ENCODE measurements at places on chromosomes 11 and 22.
A peak's percentile ranks its signal among the peaks of the same experiment; 100 is the strongest.

DNA sequence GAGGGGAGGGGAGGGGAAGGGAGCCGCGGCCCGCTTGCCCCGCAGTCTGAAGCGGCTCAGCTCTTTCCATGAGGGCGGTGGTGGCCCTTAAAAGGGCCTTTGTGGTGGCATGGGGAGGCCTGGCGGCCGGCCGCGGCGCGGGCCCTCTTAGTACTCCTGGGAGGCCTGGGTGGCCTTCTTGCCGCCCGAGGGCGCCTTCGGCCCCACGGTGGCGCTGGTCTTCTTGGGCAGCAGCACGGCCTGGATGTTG is 6.9 kb downstream of the DPAGT1 start:
- DNase-seq: peak; percentile 78

DNA sequence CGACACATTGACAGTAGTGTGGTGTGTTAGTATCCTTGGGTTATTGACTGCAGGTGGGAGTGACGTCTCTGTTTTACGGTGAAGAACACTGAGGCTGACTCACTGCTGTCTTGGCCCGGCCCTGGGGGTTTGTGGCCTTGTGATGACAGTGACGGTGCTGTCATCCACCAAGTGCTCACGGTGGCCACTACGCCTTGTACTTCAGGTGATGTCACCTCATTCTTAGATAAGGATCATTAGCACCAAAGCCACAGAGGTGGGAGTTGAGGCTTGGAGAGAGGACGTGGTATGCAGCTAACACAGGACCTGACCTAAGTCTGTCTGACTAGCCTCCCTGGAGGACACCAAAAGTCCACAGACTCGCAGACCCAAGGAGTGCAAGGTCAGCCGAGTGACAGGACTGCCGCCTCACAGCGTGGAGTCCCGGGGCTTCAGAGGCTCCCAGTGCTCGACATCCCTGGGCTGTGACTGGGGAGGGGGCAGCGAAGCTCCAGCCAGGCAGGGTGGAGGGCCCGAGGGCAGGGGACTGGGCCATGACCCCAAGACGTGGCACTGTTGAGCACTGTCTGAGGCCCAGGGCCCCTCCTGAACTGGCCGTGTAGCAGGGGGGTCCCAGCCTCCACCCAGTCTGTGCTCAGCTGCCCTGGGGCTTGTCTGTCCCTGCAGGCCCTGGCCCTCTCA is 56.5 kb downstream of the NAT10 start:
- DNase-seq: no peak

- DNase-seq: peak; percentile 37
Measured at GRCh38 chr11:126282361-126282735, 545 bp upstream of the TIRAP start.

GRCh38 chr11:106706355-106706754 is 311.9 kb downstream of the GUCY1A2 start:
- no peak for DNase-seq

DNA sequence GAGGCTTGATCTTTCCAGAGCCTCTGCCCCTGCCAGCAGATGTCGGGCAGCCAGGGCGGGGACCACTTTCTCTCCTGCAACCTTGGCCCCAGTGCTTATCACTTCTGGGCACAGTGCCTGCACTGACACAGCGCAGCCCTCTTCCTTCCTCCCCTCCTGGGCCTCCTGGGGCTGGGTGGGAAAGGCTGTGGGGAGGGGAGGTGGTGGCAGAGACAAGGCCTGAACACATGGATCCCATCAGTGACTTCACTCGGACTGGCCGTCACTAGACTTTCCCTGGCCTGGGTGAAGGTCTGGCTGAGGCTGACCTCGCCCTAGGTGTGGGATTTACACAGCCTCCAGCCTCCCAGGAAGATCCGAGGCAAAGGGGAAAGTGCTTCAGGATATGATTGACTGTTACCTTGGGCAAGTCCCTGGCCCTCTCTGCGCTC is 68.1 kb downstream of the LRRC32 start:
- DNase-seq: no peak

- no peak for DNase-seq
Measured at GRCh38 chr11:130437848-130438247, 9.4 kb upstream of the ADAMTS8 start.

DNA sequence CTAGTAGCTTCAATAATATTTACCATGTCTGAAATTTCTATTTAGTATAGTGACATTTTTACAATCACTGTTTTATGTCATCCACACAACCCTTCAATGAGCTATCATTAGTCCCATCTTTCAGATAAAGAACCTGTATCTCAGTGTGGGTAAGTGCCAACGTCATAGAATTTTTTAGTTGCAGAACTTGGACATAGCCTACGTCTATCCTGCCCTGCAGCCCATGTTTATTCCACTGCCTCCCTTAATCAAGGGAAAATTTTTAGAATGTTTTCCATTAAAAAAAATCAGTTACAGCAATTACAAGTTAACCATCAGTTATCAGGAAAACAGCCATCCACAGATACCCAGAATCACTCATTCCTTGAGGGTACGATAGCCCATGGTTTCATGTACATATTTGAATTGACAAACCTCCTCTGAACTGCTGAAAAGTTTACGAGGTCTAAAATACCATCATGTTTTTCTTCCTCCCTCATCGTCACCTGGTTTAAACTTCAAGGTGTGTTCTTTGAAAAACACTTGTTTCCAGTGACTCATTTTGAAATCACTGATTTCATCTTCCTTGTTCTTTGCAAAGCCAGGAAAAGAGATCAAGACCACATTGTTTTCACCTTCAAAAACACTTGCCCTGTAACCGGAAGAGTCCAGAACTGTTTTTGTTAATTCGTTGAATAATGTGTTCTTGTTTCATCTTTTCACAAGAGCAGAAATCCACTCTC is 100.9 kb downstream of the FAM76B start:
- no peak for DNase-seq

GRCh38 chr11:30683176-30683575 is 97.0 kb upstream of the MPPED2 start:
- DNase-seq: no peak

DNA sequence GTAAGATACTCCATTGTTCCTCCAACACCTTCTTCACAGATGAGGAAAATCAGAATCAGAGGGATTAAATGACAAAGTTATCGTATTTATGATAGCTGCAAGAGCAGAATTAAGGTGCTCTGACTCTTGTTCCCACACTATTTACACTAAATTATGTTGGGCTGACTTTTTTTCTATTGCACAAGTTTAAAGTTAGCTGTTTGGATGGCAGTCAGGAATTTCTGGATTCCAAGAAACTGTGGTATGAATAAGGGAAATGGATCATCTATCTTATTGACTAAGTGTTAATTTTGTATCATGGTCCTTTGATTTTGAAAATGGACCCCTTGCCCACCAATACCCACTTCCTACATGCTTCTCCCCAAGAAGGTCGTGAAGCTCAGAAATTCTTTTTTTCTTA is 19.9 kb upstream of the APOA1 start:
- DNase-seq: no peak

GRCh38 chr11:134223836-134224709 is at the start of the genes NCAPD3 and VPS26B:
TSS of gene NCAPD3 (minus strand) at chr11:134223967. CDS start at chr11:134223926, 41 bp downstream.
TSS of gene VPS26B (plus strand) at chr11:134224671. CDS start at chr11:134225123, 452 bp downstream.
- DNase-seq: peak; percentile 95

- no peak for DNase-seq
Measured at GRCh38 chr11:33016654-33017053, 976 bp downstream of the DEPDC7 start.

GRCh38 chr11:2268729-2269600 is 1.4 kb downstream of the ASCL2 start:
- no peak for DNase-seq

DNA sequence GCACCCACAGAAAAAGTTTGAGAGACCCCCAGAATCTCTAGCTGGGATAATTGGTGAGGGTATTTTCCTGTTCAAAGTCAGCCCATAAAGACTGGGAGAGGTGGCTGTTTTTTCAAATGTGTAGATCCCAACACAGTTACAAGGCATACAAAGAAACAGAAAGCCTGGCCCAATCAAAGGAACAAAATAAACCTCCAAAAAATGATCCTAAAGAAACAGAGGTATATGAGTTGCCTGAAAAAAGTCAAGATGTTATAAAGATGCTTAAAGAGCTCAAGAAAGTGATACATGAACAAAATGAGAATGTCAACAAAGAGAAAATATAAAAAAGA is 40.2 kb upstream of the MMP12 start:
- no peak for DNase-seq

GRCh38 chr22:44975427-44976262 is 34.2 kb downstream of the PHF21B start:
- DNase-seq: peak; percentile 96

GRCh38 chr11:130087294-130087926 is 17.7 kb downstream of the APLP2 start:
- no peak for DNase-seq

DNA sequence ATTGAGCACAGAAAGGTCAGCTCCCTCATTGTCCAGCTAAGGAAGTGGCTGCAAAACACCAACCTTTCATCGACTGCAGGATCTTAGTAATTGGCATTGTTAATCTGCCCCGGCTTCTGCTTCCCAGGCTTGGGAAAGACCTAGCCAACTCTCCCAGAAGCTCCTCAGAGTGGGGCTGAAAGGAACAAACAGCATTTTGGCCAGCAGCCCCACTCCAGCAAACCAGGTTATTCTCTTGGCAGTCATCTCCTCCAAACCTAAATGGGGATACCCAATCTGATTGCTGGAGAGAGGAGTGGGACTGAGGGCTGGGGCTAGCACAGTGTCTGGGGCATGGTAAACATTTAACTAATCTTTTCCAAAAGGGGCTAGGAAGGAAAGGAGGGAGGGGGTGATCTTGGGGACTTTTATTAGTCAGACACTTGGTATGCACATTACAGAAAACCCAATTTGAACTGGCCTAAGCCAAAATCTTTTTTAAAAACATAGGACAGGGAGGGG is 294.4 kb downstream of the MN1 start:
- no peak for DNase-seq

- DNase-seq: no peak
Measured at GRCh38 chr11:64180891-64181290, 5.1 kb upstream of the STIP1 start.

- DNase-seq: peak; percentile 65
Measured at GRCh38 chr11:42407341-42407740, 904.5 kb upstream of the API5 start.

DNA sequence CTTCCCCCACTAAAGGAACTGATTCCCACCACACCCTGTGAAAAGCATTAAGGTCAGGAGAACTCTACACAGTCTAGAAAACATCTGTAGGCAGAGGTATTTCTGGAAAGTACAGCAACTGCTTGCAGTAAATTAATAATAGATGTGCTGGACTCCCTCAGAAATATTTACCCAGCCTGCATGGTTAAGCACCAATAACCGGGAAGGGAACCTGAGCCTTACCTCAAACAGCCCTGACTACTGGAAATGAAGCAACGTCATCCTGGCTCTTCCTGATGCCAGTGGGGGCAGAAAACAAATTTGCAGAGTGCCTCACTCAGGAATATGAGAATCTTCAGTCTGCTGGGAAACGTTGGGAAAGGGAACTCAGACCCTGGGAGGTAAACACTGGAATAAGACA is 318.1 kb downstream of the TENM4 start:
- DNase-seq: no peak

GRCh38 chr11:105023003-105023402 is at the start of gene CASP5:
TSS of gene CASP5 (minus strand) at chr11:105023168. CDS start at chr11:105023136, 32 bp downstream.
- DNase-seq: no peak

DNA sequence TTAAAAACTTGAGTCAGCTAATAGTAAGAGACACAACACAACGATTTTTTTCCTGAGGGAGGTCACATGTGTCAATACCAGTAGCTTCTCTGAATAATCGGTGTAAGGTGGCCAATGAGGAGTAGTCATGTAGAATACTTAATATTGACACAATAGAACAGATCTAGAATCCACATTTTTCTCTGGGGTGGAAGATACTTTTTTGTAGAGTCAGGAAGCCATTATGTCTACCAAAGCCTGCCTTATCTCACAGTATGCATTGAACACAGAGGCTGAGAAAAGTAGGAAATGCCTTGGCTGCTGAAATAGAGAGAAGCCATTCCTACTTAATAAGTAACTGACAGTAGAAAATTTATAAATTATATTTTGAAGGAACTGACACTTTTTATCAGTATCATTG is 725.0 kb downstream of the METTL15 start:
- no peak for DNase-seq

GRCh38 chr11:122394313-122394712 is 261.2 kb upstream of the UBASH3B start:
- no peak for DNase-seq

GRCh38 chr11:106072804-106073203 is 4.3 kb downstream of the KBTBD3 start:
- DNase-seq: no peak

- DNase-seq: no peak
Measured at GRCh38 chr11:124204008-124204407, 20.9 kb downstream of the OR10D3 start.

DNA sequence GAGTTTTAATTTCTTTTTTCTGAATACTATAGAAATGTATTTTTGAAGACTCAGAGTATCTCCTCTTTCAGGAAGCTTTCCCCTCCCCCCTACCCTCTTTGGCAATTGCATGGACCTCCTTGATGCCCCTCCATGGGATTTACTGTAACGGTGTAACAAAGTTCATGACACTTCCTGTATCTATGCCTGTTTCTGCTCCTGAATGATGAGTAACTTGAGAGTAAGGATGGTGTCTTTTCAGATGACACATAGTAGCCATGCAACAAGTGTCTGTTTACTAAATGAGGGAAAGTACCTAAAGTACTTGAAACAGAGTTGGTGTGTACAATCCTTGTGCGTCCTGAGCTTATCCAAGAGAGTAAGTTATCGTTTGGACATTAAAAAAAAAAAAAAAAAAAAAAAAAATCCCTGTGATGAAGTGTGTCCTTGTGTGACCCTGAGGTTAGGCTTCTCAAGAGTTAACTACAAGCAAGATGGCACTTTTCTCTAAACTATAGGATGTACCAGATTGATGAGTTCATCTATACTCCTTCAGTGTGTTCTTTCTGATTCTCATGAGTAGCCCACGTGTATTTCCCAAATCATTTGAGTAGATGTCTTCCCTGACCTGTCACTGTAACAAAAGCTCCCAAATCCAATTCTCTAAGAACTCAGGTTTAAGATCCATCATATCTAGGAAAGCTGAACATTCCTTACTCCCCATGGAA is 7.4 kb downstream of the ETS1 start:
- no peak for DNase-seq

- no peak for DNase-seq
Measured at GRCh38 chr22:40187389-40187788, 9.7 kb downstream of the TNRC6B start.

DNA sequence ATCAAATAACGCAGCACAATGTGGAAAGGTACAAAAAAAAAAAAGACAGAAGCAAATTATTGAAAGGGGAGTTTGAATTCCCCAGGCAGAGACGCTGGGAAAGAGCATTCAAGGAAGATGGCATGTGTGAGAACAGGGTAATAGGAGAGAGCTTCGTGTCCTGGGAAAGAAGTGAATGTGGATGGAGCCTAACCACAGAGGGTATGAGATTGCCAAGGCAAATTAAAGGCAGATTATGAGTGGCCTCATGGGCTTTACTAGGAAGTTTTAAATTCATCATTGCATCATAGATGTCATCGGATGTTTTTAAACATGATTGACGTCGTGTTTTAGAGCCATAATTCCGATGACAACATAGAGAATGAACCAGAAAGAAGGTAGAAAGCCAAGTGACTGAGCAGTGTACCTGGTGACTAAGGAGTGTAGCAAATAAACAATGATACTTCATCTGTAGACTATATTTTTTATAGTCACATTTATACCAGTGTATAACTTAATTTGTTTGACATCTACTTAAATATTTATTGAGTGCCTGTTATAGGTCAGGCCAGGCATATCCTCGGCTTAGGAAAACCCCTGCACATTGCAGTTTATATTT is 151.4 kb downstream of the MSANTD4 start:
- DNase-seq: no peak
